KG1 (cell line): ENCODE measurements at places on chromosomes 1 and 21.
A peak's percentile ranks its signal among the peaks of the same experiment; 100 is the strongest.

GRCh38 chr1:26344147-26344920 lies 9.6 kb downstream of the CRYBG2 start:
- DNase-seq: no peak

GRCh38 chr1:45622524-45623394 lies 1.1 kb downstream of the CCDC17 start:
- DNase-seq: no peak

GRCh38 chr1:43062527-43063095 lies 103.9 kb upstream of the SLC2A1 start:
- no peak for DNase-seq

- DNase-seq: no peak
Observed at GRCh38 chr1:204261746-204262505, 48.1 kb upstream of the GOLT1A start.

DNA sequence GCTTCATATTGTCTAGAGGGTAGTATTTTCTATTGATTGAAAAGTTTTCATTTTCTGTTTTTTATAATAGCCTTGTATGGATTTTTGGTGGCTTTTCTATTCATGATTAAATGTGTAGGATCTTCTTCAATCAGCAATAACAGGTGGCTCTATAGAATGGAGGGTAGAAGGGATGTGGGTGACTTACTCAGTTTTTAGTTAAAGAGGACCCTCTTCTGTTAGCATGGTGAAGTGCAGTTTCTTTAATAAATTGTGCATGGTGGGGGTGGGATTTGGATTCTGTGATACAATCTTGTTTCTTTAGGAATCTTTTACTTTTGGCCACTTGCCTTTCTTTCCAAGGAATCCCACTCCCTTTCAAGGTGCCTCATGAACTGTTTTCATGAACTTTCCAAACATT lies 64.7 kb downstream of the SLC35A3 start:
- no peak for DNase-seq

DNA sequence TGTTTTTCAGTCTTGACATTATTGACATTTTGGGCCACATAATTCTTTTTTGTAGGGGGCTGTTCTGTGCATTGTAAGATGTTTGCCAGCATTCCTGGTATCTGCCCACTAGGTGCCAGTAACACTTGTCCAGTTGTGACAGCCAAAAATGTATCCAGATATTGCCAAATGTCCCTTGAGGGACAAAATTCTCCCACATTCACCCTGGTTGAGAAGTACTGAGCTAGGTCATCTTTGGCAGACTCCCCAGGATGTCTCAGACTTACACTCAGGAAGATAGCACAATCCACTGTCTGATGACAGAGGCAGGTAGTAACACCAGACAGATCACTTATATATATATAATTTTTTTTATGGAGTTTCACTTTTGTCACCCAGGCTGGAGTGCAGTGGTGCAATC lies 5.9 kb downstream of the CD48 start:
- DNase-seq: no peak

- peak; percentile 82 for DNase-seq
Observed at GRCh38 chr1:1059494-1060280, 14.4 kb downstream of the RNF223 start.

DNA sequence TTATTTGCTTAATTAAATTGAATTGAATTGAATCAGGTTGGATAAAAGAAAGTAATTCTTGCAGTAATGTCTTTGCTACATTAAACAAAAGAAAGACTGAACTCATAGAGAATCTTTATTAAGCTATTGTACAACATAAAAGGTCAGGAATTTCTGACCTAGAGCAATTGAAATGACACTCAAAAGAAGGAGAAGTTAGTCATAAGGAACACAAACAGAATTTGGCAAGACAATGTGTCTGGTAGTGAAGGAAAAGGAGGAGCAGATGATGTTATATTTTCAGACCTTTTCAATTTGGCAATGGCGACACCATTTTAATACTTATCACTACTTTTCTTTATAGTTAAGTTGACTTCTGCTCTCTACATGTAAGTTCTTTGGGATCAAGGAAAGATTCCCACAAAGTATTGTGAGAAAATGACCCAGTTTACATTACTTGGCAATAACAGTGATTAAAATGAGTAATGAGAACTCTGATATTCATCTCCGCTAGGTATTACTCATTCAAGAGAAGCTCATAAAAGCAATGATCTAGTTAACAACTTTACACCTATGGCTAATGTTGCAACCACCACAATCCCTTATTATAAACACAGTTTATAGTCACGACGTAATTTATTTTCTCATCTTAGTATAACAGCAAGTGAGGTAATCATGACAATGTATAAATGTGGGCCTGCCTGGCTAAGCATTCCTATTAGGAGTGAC lies 14.7 kb upstream of the KRTAP21-1 start:
- no peak for DNase-seq

- no peak for DNase-seq
Observed at GRCh38 chr1:155255243-155256007, at the start of gene ENTREP3. Gene ENTREP3 (minus strand): TSS chr1:155255483. CDS start chr1:155254877, 606 bp downstream.

GRCh38 chr1:156742017-156742416 lies 1.1 kb upstream of the MRPL24 start:
- no peak for DNase-seq

GRCh38 chr1:4460651-4461050 lies 193.8 kb upstream of the AJAP1 start:
- no peak for DNase-seq

DNA sequence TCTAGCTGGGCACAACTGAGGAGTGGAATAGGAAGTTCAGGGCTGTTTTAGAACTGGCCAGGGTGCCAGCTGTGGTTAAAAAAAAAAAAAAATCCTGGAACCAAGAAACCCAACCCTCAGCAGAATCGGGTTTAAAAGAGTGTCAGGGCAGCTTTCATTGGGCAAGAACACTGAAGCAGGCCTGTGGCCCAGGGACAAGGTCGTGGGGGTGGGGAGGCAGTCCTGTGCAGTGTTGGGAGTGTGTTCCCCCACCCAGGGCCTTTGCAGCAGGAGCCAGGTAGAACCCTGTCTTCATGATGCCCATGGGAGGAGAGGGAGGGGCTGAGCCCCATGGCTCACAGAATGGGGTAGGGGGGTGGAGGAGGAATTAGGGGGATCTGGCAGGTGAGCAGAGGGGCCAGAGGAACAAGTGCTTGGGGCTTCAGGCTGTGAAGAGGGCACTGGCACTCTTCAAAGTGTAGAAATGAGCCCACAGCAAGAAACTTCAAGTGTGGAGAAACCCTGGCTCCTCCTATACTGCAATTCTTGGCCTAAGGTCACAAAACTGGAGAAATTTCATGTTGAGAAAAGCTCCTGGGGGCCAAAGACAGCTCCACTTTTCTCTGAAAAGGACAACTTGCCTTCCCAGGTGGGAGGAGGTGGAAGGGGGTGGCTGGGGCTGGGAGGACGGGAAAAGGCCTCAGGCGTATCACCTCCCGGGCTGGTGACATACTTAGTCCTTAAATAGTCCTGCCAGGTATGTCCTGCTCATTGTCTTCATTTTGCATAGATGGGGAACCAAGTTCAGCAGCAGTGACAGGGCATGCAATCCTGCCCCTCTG lies 39.3 kb downstream of the KIAA1614 start:
- no peak for DNase-seq

DNA sequence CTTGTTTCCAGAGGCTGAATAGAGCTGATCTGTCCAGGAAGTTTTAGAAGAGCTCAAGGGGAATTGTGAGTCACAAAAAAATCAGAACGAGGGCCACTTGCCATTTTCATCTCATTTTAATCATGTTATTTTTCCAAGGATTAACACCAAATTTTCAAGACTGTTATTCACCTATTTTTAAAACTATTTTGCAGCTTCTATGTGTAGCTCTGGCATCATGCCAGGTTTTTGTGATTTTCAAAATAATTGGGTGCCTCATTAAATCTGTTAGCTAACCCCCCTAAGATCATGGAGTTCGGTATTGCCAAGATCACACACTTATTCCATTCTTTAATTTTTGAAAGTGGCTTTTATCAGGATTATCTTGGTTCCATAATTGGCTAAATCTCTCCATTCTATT lies 90.9 kb downstream of the RGS7 start:
- no peak for DNase-seq
